ENCODE measurements at places on chromosomes 5 and 9.
A peak's percentile ranks its signal among the peaks of the same experiment; 100 is the strongest.

DNA sequence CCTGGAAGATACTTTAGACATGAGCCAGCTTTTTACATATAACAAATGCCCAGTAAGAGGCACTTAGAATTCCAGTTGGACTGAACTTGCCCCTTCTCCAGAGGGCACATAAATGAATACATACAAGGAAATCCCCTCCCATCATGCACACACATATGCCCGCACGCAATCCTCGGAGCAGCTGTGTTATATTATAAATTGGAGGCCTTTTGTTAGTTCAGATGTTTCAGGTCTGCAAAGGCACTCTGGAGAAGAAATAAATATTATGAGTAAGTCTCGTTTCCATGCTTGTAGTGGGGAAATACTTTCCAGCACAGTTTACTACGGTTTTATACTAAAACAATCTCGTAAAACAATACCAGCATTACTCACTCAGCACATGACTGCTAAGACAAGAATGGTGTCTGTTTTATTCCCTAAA, 17.6 kb upstream of the MUSK start:
- peak; percentile 33 for DNase-seq

- DNase-seq, result peak; percentile 63
These were observed 18.0 kb downstream of the MGAT1 start for GRCh38 chr5:180784497-180785097.

GRCh38 chr5:140372971-140373487, 13.0 kb downstream of the SLC4A9 start:
- DNase-seq, result peak; percentile 42

DNA sequence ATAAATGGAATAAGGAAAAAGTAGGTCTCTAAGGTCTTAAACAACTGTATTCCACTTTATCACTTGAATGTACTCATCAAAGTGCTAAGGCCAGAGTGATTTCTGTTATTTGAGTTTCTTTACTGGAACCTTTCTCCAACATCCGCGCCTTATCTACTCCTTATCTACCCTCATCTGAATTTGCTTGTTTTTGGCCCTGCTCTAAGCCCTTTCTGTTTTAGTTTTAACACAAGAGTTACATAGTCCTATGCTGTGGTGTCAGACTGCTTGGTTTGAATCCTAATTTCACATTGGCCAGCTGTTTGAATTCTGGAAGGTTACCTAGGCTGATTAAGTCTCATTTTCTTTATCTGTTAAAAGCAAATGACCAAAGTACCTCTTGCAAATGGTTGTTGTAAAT, 128.3 kb downstream of the PCSK5 start:
- DNase-seq, result no peak

GRCh38 chr9:35529161-35529823, 39.4 kb downstream of the RUSC2 start:
- peak; percentile 33 for DNase-seq

- DNase-seq, result no peak
These were observed 112.7 kb downstream of the RORB start for GRCh38 chr9:74609671-74610405.

DNA sequence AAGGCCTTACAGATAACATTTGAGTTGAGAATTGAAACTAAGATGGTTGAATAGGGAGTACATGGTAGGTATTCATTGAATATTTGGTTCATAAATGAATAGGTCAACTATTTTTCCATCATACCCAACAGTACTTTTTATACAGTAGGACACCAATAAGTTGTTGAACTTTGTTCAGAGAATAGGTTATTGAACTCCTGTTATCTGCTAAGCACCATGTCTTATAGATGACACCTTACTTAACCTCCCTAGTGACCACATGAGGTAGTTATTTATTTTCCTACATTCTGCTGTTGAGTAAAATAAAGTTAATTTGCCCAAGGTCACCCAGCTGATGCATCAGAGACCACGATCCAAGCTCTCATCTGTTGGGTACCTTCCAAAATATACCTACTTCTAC, 49.6 kb upstream of the ATP10B start:
- no peak for DNase-seq

DNA sequence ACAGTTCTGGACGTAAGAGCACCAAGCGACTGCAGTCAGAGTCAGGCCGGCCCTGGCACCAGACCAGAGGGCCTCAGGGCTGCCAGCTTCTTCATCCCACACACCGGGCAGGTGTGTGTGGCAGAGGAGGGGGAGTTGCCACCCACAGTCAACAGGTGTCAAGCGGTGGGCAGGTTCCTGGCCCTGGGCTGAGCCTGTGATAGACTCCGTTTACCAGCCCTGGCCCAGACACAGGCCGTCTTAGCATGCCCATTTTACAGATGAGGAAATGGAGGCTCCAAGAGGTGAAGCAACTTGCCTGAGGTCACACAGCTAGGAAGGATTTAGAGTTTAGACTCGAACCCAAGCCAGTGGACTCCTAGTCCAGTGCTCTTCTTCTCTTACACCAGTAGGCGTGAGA, 71.8 kb downstream of the HMCN2 start:
- no peak for DNase-seq

- no peak for DNase-seq
These were observed 524.3 kb downstream of the MTRR start for GRCh38 chr5:8393240-8393639.

DNA sequence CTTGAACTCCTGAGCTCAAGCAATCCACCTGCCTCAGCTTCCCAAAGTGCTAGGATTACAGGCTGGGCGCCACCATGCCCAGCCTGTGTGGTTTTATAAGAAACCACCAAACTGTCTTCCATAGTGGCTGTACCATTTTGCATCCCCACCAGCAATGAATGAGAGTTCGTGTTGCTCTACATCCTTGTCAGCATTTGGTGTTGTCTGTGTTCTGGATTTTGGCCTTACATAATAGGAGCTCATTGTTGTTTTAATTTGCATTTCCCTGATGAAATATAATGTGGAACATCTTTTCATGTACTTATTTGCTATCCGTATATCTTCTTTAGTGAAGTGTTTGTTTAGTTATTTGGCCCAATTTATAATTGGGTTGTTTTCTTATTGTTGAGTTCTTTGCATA, 29.8 kb downstream of the PHF2 start:
- DNase-seq, result no peak

GRCh38 chr5:31413030-31413812, 118.7 kb downstream of the DROSHA start:
- DNase-seq, result no peak

DNA sequence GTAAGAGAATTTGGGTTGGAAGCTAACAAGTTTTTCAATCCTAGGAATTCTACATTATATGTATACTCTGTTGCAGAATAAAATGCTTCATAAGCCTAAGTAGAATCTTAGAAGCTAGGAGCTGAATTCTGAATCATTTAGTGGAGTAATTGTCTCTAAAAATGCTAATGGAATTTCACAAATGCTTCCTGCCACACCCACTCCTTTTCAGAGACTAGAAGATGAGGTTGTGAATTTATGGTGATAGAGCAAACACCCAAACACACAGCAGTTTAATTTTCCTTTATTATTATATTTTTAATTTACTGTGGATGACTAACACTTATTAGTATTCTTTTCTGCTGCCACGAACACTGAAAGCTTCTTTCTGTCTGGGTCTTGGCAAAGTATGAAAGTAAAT, 208.0 kb upstream of the PDE4D start:
- DNase-seq, result no peak

- no peak for DNase-seq
These were observed 344.9 kb downstream of the CDK5RAP2 start for GRCh38 chr9:120235081-120235480.

DNA sequence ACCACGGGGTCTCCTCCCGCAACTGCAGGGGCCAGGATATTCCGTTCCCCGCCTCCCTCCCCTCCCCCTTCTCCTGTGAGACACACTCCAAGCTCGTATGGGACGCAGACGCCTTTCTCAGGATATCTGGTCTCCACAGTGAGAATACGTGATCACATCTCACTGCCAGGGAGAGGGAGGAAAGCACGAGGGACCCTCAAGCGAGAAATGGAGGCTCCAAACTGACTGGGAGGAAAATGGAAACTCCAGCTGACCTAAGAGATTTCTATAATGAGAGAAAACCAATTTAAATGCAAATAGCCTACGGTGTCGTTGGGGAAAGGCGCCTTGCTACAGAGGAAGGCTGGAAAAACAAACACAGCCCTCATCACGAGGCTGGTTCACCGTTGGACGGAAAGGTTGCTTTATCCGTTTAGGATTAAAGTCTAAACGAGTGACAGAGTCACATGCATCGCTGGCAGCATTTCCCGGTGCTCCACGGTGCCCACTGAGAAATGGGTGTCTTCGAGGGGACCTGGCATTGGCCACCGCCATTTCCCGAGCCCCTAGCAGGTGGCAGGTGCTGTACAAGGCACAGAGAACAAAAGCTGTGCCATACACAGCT, 116.9 kb upstream of the CPEB4 start:
- no peak for DNase-seq

- no peak for DNase-seq
These were observed 35.4 kb upstream of the GDNF start for GRCh38 chr5:37875051-37875787.

DNA sequence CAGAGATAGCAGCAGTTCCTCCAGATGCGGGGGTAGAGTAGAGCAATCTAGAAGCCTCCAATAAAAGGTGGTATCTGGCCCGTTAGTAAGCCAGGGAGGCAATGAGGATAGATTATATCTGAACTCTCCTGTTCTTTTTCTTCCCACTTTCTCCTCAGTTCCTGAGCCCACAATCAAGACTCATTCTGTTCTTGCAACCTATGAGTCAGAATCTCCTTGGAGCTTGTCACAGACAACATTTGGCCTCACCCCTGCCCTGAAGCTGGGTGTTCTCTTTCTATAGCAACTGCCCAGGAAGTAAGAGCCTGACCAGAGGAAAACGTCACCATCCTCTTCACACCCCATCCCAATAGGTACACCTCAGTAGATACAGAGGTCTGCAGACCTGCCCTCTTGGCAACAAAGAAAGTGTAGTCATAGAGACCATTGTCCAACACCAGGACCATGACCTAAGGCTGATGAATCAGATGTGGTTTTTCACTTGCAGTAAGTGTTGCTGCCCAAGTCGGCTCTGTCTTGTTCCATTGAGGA, 76.3 kb upstream of the PCA3 start:
- no peak for DNase-seq

GRCh38 chr5:53472720-53473510, 7.5 kb upstream of the FST start:
- no peak for DNase-seq

GRCh38 chr5:3537942-3538341, 57.7 kb upstream of the IRX1 start:
- no peak for DNase-seq

- DNase-seq, result no peak
These were observed 954.1 kb upstream of the COX7C start for GRCh38 chr5:85663708-85664031.

DNA sequence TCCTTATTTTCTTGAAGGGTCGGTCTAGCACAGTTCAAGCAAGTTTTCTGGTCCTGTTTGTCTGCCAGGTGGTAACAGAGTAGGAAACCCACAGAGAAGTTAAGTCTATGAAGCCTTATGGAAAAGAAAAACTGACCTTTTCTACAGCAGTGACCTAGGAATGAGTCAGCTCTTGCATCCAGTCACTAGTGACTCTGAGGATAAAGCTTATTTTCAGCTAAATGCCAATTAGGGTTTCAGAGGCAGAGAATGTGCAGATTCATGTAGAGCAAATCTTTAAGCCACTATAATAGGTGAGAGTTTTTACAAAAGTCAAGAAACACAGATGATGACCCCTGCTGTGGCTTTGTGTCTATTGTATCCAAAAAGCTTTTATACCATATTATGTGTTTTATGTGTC, 100.7 kb downstream of the CWC27 start:
- DNase-seq, result no peak

- DNase-seq, result no peak
These were observed 14.8 kb downstream of the RBM27 start for GRCh38 chr5:146218168-146218567.

GRCh38 chr5:1366514-1366913, 21.6 kb upstream of the CLPTM1L start:
- DNase-seq, result no peak

DNA sequence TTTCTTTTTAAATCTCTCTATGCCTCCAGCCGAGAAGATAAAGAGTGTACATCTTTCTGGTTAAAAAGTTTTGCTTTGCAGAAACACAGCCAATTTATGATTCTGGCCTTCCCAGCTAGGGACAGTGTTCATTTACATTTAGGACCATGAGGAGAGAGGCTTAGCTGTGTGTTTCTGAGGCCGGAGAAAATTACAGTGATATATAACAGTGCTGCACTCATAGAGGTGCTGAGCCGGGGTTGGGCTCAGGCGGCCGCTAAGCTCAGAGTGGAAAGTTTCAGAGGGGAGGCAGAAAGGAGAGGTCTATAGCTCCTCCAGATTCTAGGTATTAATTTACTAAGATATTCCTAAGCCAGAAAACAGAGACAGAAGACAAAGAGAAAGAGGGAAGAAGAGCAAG, 37.0 kb upstream of the LCP2 start:
- DNase-seq, result no peak

- no peak for DNase-seq
These were observed 296.6 kb upstream of the RASA1 start for GRCh38 chr5:86971034-86971571.

- DNase-seq, result no peak
These were observed 73.6 kb downstream of the ANKRD55 start for GRCh38 chr5:56159521-56159947.
